ENCODE measurements at places on chromosomes 5 and 9.
A peak's percentile ranks its signal among the peaks of the same experiment; 100 is the strongest.

GRCh38 chr5:140563596-140563995 lies 802 bp downstream of the APBB3 start:
- H3K27ac ChIP-seq, result peak overlapping the region; percentile 79
- peaks cover 46% of the 10 kb centered on the region for H3K4me1 ChIP-seq
- peaks cover 27% of the 10 kb centered on the region for H3K36me3 ChIP-seq

GRCh38 chr9:136854113-136854841 lies 2.1 kb downstream of the MAMDC4 start:
- no peak for DNase-seq
- H3K27ac ChIP-seq, result no peak overlapping the region
- no peaks in the 10 kb centered on the region for H3K4me1 ChIP-seq
- H3K27me3 ChIP-seq, result no peaks in the 10 kb centered on the region

GRCh38 chr9:18910916-18911315 lies 122.1 kb downstream of the SAXO1 start:
- DNase-seq, result no peak
- H3K4me3 ChIP-seq, result no peak overlapping the region
- H3K4me1 ChIP-seq, result no peaks in the 10 kb centered on the region
- no peaks in the 10 kb centered on the region for H3K36me3 ChIP-seq
- H3K27ac ChIP-seq, result no peak overlapping the region

GRCh38 chr5:173481821-173482220 lies 134.6 kb downstream of the BOD1 start:
- H3K36me3 ChIP-seq, result no peaks in the 10 kb centered on the region
- no peaks in the 10 kb centered on the region for H3K27me3 ChIP-seq
- no peak overlapping the region for H3K27ac ChIP-seq
- H3K4me3 ChIP-seq, result no peak overlapping the region
- no peak for DNase-seq
- H3K4me1 ChIP-seq, result no peaks in the 10 kb centered on the region

- no peak for DNase-seq
- no peaks in the 10 kb centered on the region for H3K36me3 ChIP-seq
- H3K27me3 ChIP-seq, result no peaks in the 10 kb centered on the region
- no peaks in the 10 kb centered on the region for H3K4me1 ChIP-seq
Measured at GRCh38 chr5:28580616-28581015, 1542.2 kb upstream of the CDH9 start.

GRCh38 chr5:75734913-75735789 lies 17.9 kb upstream of the POC5 start:
- H3K27me3 ChIP-seq, result peaks cover 13% of the 10 kb centered on the region
- no peak overlapping the region for H3K27ac ChIP-seq
- H3K4me3 ChIP-seq, result no peak overlapping the region
- no peaks in the 10 kb centered on the region for H3K36me3 ChIP-seq
- DNase-seq, result no peak

GRCh38 chr9:81474792-81475191 lies 214.6 kb downstream of the TLE1 start:
- no peaks in the 10 kb centered on the region for H3K36me3 ChIP-seq
- H3K27me3 ChIP-seq, result no peaks in the 10 kb centered on the region

DNA sequence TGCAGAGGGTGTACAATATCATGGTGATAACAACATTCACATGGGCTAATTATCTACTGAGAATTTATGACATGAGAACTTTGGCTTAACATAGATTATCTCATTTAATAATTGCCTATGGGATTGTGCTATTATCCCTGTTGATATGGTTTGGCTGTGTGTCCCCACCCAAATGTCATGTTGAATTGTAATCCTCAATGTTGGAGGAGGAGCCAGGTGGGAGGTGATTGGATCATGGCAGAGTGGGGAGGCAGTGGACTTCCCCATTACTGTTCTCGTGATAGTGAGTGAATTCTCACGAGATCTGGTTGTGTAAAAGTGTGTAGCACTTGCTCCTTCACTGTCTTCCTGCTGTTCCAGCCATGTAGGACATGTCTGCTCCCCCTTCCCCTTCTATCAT lies 186.4 kb downstream of the TRIM32 start:
- no peaks in the 10 kb centered on the region for H3K4me1 ChIP-seq
- no peaks in the 10 kb centered on the region for H3K36me3 ChIP-seq
- no peak overlapping the region for H3K27ac ChIP-seq
- no peaks in the 10 kb centered on the region for H3K27me3 ChIP-seq
- no peak overlapping the region for H3K4me3 ChIP-seq

- no peak overlapping the region for H3K4me3 ChIP-seq
- no peak for DNase-seq
- no peaks in the 10 kb centered on the region for H3K36me3 ChIP-seq
- H3K4me1 ChIP-seq, result no peaks in the 10 kb centered on the region
- H3K27me3 ChIP-seq, result no peaks in the 10 kb centered on the region
- peak overlapping the region; percentile 6 for H3K27ac ChIP-seq
Measured at GRCh38 chr9:119216651-119217331, 152.4 kb downstream of the BRINP1 start.

GRCh38 chr5:119301906-119302305 lies 53.9 kb upstream of the TNFAIP8 start:
- no peak for DNase-seq
- H3K27ac ChIP-seq, result no peak overlapping the region
- peaks cover 76% of the 10 kb centered on the region for H3K4me1 ChIP-seq
- H3K36me3 ChIP-seq, result peaks cover 30% of the 10 kb centered on the region
- no peaks in the 10 kb centered on the region for H3K27me3 ChIP-seq

GRCh38 chr5:91885291-91886265 lies 502.5 kb upstream of the ARRDC3 start:
- H3K36me3 ChIP-seq, result no peaks in the 10 kb centered on the region
- H3K27me3 ChIP-seq, result no peaks in the 10 kb centered on the region
- H3K4me3 ChIP-seq, result no peak overlapping the region
- H3K27ac ChIP-seq, result no peak overlapping the region

- peaks cover 65% of the 10 kb centered on the region for H3K4me1 ChIP-seq
- DNase-seq, result no peak
- H3K27me3 ChIP-seq, result no peaks in the 10 kb centered on the region
- no peak overlapping the region for H3K4me3 ChIP-seq
Measured at GRCh38 chr9:93107151-93107824, 11.3 kb downstream of the CARD19 start.

DNA sequence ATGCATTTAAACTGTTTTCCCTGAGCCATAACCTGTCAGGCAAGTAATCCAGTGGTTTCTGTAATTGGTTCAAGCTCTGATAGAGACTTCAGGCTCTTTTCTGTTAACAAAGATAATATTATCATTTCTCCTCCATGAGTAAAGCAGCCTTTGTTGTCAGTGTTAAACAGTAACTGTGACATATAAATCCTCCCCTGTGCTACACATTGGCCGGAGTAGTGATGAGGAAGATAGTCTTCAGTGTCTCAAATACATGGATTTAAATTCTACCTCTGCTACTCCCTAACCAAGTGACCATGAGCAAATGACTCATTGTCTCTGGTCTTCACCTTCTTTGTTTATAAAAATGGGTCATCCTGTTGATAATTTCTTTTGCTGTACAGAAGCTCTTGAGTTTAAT lies 615.5 kb upstream of the CHD1 start:
- H3K27ac ChIP-seq, result no peak overlapping the region
- H3K27me3 ChIP-seq, result no peaks in the 10 kb centered on the region
- H3K4me3 ChIP-seq, result no peak overlapping the region
- no peak for DNase-seq

DNA sequence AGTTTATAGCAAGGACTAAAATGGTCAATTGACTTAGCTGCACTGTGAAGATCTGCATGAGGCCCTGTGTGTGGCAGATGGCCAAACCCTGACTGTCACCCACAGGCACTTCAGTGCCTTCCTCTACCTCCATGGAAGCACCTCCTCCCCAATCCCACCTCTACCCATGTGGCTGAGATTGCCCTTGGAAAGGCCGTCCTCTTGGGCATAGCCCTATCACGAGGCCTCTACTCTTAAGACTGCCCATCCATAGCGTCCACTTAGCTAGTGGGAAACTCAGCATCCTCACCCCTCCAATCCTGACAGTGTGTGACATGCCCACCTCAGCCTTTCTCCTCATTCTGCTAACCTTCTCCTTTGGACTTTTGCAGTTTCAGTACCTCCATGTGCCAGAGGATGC lies 510.2 kb downstream of the BNC2 start:
- H3K27me3 ChIP-seq, result no peaks in the 10 kb centered on the region
- no peak for DNase-seq
- no peaks in the 10 kb centered on the region for H3K36me3 ChIP-seq
- no peaks in the 10 kb centered on the region for H3K4me1 ChIP-seq

DNA sequence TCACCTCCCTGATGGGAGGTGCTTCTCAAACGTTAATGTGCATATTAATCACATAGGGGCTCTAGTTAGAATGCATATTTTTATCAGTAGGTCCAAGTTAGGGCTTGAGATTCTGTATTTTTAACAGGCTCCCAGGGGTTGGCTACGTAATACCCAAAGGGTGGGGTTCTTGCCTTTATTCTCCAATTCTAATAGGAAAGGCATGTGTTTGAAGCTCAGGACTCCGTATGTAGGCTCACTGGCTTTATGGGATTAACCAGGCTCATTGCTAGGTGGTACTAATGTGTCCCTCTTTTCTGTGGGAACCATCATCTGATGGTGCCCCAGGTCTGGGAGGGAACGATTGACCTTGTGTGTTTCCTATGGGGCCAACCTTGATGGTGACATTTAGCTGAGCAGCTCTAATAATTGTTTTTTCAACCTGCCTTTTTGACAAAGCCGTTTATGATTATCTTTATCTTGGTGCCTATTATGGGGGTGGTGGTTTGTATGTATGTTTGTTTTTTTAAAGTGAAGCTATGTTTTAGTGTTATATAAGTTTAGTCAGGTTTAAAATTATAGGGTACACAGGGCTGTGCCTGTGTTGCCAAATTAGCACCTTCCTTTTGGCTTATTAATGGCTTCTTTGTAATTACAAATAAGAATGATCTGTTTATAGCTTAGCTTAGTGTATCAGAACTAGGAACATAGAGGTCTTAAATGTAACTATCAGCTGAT lies 20.8 kb downstream of the TJP2 start:
- H3K27ac ChIP-seq, result no peak overlapping the region
- H3K27me3 ChIP-seq, result peaks cover 1% of the 10 kb centered on the region
- peaks cover 34% of the 10 kb centered on the region for H3K4me1 ChIP-seq
- H3K4me3 ChIP-seq, result no peak overlapping the region
- no peaks in the 10 kb centered on the region for H3K36me3 ChIP-seq

GRCh38 chr5:78602400-78602799 lies 46.2 kb downstream of the LHFPL2 start:
- no peaks in the 10 kb centered on the region for H3K36me3 ChIP-seq
- no peaks in the 10 kb centered on the region for H3K27me3 ChIP-seq
- H3K4me3 ChIP-seq, result no peak overlapping the region
- no peak overlapping the region for H3K27ac ChIP-seq

- H3K27me3 ChIP-seq, result no peaks in the 10 kb centered on the region
- no peaks in the 10 kb centered on the region for H3K36me3 ChIP-seq
- H3K4me3 ChIP-seq, result no peak overlapping the region
Measured at GRCh38 chr9:130501639-130502038, 56.9 kb downstream of the ASS1 start.

GRCh38 chr5:35924950-35925722 lies 13.3 kb downstream of the CAPSL start:
- peak overlapping the region; percentile 78 for H3K27ac ChIP-seq
- peaks cover 1% of the 10 kb centered on the region for H3K36me3 ChIP-seq
- peaks cover 3% of the 10 kb centered on the region for H3K27me3 ChIP-seq

GRCh38 chr9:130034570-130034969 lies 8.4 kb downstream of the FNBP1 start:
- H3K27ac ChIP-seq, result peak overlapping the region; percentile 98
- H3K27me3 ChIP-seq, result no peaks in the 10 kb centered on the region
- peaks cover 84% of the 10 kb centered on the region for H3K4me1 ChIP-seq

DNA sequence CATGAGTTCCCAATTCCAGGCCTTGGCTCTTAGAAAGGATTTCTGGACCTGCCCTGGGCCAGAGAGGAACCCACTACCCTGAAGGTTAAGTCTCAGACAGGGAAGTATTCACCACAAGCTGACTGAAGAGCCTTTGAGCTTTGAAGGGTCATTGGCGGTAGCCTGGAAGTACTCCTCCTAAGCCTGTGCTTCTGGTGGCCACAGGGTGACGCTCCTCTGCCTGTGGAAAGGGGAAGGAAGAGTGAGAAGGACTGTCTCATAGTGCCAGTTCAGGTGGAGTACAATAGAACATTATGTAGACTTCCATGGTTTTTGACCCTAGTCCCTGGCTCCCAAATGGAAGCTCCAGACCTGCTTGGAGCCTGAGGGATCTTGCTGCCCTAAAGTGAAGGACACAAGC lies 1233.2 kb upstream of the CDH6 start:
- H3K36me3 ChIP-seq, result no peaks in the 10 kb centered on the region
- DNase-seq, result no peak
- H3K4me1 ChIP-seq, result no peaks in the 10 kb centered on the region
- H3K27me3 ChIP-seq, result no peaks in the 10 kb centered on the region

GRCh38 chr5:39282561-39282960 lies 63.2 kb upstream of the FYB1 start:
- no peak overlapping the region for H3K4me3 ChIP-seq
- H3K4me1 ChIP-seq, result peaks cover 22% of the 10 kb centered on the region
- H3K36me3 ChIP-seq, result peaks cover 14% of the 10 kb centered on the region
- no peak for DNase-seq

GRCh38 chr9:72480921-72481320 lies 40.5 kb upstream of the TMC1 start:
- no peak overlapping the region for H3K4me3 ChIP-seq
- H3K4me1 ChIP-seq, result peaks cover 47% of the 10 kb centered on the region
- no peaks in the 10 kb centered on the region for H3K27me3 ChIP-seq
- H3K27ac ChIP-seq, result no peak overlapping the region

DNA sequence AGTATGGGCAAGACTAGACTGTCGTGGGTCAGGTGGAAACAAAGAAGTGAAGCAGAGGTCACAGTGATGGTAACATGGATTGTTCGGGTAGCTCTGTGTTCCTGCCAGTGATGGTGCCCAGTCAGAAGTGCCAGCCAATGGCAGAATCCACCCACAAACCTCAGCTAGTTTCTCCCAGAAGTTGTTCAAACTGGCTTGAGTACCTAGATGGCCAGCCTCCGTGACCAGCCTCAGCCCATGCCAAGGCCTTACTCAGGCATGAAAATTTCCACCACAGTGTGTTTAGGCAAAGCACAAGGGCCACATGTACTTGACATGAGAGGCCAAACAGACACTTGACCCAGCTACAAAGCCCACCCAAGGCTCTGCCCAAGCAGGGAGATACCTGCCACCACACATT lies 19.4 kb upstream of the BTNL9 start:
- peaks cover 4% of the 10 kb centered on the region for H3K27me3 ChIP-seq
- H3K4me3 ChIP-seq, result no peak overlapping the region
- H3K4me1 ChIP-seq, result no peaks in the 10 kb centered on the region
- no peak for DNase-seq
- no peak overlapping the region for H3K27ac ChIP-seq

All from activated T-helper 1 cell treated with anti-CD3 and anti-CD28 coated beads, Interleukin-12 subunit alpha, Interleukin-12 subunit beta, Interleukin-2, Interleukin-4 antibody, amounts not matched to agents 30 ng/mL and 10 ng/mL and 1 ng/mL, durations not matched to agents 14 hours and 24 hours and 36 hours (primary cell).